ENCODE measurements at places on chromosomes 4 and X.

DNA sequence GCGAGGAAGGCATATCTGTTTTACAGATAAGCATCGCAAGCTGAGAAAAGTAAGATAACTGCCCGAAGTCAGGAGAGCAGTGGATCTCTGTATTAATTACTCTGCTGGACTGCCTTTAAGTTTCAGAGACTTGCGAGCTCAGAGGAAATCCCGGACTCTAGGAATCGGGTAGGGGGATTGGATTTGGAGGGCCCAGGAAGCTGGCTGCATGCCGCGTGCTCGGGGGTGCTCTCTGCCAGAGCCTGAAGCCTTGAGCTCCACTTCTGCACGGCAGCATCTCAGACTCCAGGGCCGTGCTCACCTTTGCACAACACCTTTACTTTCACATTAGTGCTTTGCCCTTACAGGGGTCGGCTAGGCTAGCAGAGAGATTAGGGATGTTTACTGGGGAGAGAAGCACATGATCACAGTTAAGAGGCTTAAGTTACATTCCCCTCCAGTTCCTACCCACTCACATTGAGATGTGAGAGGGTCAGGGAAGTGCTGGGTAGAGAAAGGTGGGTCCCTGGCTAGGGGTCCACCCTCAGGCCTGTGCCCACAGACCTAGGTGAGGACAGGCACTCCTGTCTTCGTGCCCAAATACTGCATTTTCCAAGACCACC lies 57.0 kb downstream of the TRIML1 start:
- DNase-seq = no peak

DNA sequence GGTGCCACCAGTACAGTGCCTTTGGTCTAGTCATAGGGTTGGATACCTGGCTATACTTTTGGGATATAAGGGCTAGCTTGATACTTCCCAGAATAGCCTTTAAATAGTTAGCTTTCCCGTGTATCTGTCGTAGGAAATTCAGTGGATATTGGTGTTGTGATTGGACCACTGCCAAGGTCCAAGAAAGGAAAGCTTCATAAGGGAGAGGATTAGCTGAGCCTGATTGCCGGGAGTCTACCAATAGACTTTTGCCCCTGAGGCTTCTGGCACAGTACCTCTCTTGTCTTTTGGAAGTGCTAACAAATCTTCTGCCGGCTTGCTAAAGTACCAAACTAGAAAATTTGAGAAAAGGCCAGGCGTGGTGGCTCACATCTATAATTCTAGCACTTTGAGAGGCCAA lies 350.6 kb downstream of the CHIC1 start:
- DNase-seq = no peak

DNA sequence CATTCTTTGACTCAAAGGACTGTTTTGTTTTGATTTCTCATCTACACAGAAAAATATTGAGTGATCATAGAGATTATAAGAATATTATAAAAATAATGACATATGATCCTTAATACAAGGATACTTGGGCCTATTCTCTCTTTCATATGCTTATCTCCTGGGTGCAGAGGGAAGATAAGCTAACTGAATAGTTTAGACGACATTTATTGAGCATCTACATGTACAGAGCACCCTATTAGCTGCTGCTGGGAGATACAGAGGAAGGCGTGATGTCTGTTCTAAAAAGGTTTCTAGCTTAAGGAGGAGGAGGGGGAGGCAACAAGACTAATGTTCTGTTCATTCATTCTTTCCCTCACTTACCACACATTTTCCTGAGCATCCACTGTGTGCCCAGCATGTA lies 106.8 kb downstream of the HDAC8 start:
- no peak for DNase-seq

DNA sequence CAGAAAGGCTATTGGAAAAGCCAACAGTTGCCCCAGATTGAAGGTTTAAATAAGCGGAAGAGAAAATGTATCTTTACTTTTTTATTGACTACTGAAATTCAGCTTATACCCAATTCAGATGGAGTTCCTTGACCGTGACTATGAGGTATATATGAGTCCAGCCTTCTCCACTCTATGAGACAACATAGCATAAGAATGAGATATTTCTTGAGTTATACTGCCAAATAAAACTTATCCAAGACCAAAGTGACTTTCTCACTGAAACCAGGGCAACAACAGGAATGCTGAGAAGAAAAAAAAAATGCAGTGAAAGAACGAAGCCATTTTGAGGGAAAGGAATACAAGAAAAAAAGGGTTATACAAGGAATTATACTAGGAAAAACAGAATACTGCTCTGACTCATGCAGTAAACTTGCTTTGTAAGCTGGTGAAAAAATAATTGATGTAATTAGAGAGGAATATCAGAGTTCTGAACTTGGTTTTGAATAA lies 16.3 kb upstream of the PDK3 start:
- DNase-seq = no peak

- DNase-seq = no peak
Observed at GRCh38 chrX:5857232-5857631, 371.4 kb downstream of the NLGN4X start.

GRCh38 chr4:180909279-180909678 lies 1333.9 kb upstream of the TENM3 start:
- DNase-seq = no peak

- no peak for DNase-seq
Observed at GRCh38 chr4:145041378-145041777, 56.6 kb downstream of the ANAPC10 start.

- no peak for DNase-seq
Observed at GRCh38 chr4:140106289-140106844, 47.6 kb downstream of the MAML3 start.

DNA sequence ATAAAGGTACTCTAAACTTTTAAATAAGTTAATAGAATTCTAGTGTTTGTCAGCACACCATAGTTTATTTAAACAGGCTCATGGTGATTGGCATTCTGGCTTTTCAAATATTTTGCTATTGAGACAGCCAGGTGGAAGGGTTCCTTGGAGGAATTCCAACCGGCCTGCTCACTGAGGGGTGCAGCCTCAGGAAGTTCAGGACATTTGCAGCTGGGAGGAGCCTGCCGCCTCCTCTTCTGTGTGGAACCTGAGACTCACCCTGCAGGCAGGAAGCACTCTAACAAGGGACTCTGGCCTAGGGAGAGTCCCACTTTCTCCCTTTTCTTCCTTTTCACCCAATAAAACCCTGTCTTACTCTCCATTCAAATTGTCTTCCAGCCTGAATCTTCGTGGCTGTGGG lies 1328.0 kb downstream of the FSTL5 start:
- no peak for DNase-seq

DNA sequence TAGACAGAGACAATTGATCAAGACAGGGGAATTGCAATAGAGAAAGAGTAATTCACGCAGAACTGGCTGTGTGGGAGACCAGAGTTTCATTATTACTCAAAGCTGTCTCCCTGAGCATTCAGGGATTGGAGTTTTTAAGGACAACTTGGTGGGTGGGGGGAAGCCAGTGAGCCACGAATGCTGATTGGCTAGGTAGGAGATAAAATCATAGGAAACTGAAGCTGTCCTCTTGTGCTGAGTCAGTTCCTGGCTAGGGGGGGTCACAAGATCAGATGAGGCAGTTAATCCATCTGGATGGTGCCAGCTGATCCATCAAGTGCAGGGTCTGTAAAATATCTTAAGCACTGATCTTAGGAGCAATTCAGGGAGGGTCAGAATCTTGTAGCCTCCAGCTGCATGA lies 358.6 kb downstream of the GPM6A start:
- DNase-seq = no peak

GRCh38 chrX:79369871-79370270 lies 2.7 kb upstream of the ITM2A start:
- DNase-seq = no peak

- no peak for DNase-seq
Observed at GRCh38 chr4:173827707-173828106, 297.7 kb upstream of the HAND2 start.

DNA sequence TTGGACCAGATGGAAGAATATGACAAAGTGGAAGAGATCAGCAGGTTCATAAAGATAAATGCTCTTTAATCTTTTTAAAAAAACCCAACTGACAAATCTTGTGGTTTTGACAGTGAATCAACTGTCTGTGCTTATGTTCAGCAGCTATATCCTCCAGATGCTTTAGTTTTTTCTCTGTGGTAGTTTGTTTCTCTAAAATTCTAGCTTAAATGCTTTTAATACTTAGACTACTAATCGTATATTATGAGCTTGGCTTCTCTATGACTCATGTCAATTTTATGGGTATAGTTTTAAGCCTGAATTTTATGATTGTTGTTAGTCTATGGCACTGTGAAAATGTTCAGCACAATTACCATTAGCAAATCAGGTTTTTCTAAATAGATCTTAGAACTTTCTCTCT lies 12.9 kb downstream of the HHIP start:
- DNase-seq = no peak

- DNase-seq = no peak
Observed at GRCh38 chrX:70338290-70338689, 48.4 kb downstream of the KIF4A start.

DNA sequence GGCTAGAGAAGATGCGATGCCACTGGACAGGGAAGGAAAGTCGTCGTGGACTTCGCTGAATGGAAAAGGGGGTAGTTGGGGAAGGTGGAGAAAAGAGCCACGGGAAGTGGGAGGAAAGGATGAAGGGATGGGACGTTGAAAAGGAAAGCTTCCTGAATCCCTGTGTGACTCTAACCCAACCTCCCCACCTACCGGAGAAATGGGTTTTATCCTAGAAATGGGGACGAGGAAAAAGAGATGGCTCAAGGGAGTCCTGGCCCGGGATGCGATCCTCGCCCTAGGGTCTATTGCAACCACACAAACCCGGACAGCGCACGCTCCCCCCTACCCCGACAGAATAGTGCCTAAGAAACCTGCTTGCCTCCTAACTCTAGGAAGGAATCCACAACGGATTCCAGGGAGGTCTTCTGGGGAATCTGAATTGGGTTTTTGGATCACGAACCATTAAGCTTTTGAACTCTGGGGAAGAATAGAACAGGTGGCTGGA lies 738 bp upstream of the TSPAN5 start:
- DNase-seq = no peak

- no peak for DNase-seq
Observed at GRCh38 chr4:95984081-95984480, 144.2 kb downstream of the PDHA2 start.

DNA sequence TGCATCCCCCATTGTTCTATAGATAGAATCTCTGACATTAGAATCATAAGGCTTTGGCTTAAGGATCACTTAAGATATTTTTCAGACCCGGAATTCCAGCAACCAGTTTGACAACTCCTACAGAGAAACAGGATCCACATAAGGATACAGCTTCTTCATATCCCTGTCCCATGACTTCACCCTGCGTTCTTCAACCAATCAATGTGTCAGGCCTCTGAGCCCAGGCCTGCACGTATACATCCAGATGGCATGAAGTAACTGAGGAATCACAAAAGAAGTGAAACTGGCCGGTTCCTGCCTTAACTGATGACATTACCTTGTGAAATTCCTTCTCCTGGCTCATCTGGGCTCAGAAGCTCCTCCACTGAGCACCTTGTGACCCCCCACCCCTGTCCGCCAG lies 85.1 kb downstream of the MFAP3L start:
- no peak for DNase-seq

DNA sequence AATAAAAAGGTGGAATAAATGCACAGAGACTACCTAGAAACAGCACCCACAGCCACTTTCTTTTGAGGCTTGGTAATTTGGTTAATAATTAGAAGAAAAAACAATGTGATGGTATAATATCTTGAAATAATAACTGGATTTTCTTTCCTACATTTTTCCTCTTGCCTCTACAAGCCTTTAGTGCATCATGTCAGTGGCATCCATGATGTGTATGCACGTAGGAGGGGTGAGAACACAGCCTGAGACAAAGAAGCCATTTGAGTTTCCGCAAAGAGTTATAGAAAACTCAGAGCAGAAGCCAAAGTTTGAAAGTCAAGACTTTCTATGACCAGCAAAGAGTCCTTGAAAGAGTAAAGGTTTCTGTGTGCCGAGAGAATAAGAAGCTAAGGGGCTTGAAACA lies 461.3 kb downstream of the BCOR start:
- DNase-seq = no peak

GRCh38 chr4:175309041-175309440 lies 390.9 kb downstream of the ADAM29 start:
- DNase-seq = no peak

DNA sequence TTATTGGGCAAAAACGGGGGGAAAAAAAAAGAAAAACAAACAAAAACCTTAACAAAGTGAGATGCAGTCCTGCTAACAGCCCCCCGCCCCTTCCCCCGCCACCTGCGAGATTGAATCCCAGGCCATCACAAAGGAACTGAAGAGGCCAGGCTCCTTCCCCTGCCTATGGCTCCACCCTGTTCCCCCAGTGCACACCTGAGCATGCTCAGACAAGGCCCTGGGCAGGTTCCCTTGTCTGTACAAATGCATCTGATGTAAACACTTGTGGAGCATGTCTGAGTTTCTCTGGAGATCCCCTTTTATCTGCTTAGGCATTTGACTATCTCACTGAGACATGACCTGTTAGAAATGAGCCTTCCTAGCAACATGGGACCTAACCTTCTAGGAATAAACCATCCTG lies 983.7 kb upstream of the PABPC4L start:
- DNase-seq = no peak

GRCh38 chr4:173490817-173491528 lies 39.1 kb downstream of the HAND2 start:
- no peak for DNase-seq

GRCh38 chr4:184599492-184600135 lies 49.6 kb downstream of the CASP3 start:
- no peak for DNase-seq

GRCh38 chr4:84753321-84753972 lies 170.5 kb downstream of the CDS1 start:
- no peak for DNase-seq

DNA sequence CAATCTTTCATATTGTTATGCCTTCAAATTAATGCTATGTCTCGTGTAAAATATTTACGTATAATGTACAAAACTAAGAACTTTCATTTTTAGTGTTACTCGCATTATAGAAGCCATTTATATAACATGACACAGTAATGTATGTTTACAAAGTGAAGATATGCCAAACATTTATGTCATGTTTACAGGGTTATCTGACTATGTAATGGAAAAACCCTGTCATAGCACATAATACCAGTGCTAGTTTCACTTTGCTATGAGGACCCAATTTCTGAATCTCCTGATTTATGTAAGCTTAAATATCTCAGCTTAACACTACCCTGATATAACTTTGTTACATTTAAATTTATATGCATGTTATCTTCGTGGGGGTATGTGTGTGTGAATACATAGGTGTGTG lies 233.1 kb downstream of the FAT4 start:
- DNase-seq = no peak

- DNase-seq = no peak
Observed at GRCh38 chrX:96204928-96205327, 479.7 kb upstream of the DIAPH2 start.

GRCh38 chr4:110793381-110793801 lies 170.5 kb upstream of the PITX2 start:
- DNase-seq = no peak

- DNase-seq = no peak
Observed at GRCh38 chr4:106194801-106195200, 121.2 kb downstream of the TBCK start.

Data from T1000 (cell line).